ENCODE measurements at places on chromosomes 4 and X.
A peak's percentile ranks its signal among the peaks of the same experiment; 100 is the strongest.

- DNase-seq: no peak
Measured at GRCh38 chr4:34615315-34615714, 1629.0 kb downstream of the ARAP2 start.

DNA sequence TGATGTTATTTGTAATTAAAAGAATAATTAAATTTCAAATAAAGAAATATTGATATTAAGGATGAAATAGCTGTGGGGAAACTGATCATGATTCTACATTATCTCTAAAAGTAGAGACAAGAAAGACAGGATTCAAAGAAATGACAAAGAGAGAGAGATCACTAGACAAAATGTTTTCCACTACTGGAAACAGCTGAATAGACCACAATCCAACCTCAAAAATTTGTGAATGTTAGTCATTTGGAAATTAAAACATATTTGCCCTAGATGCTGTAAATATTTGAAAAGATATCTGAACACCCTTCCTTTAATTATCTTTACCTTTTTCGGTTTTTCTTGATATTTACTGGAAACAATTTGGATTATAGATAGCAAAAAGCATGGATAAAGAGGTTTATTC lies 414.9 kb downstream of the CENPC start:
- DNase-seq: no peak

GRCh38 chrX:10549280-10549679 lies 71.1 kb downstream of the MID1 start:
- DNase-seq: no peak

DNA sequence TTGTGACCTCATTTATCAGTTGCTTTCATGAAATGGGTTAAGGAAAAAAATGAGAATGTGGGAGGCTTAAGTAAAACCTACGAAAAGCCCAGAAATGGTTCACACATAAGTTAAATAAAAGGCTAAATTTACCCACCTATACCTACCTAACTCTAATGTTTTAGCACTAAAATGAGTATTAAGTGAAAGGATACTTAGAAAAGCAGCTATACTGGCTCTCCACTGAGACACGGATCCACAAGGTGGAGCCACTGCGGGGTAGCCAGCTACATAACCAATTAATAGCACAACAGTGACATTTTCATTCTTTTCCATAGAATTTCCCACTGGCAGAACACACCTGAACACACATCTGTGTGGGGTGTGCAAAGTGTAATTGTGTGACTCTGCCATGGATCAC lies 101.9 kb downstream of the MAML3 start:
- no peak for DNase-seq

DNA sequence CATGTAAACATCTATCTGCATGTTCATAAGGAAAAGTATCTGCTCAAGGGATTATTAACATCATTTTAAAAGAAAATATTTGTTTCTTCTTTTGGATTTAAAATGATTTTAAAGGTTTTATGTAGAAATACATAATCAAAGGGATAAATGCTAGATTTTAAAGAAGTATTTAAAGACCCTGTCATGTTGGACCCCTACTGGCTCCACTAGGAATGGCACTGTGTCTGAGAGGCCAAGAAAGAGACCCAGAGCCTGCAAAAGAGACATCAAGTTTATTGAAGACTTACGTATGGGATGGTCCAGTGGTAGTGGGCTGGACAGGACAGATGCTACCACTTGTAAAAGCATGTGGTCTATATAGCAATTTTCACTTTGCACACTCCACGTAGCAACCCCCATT lies 78.7 kb upstream of the PCDH18 start:
- no peak for DNase-seq

DNA sequence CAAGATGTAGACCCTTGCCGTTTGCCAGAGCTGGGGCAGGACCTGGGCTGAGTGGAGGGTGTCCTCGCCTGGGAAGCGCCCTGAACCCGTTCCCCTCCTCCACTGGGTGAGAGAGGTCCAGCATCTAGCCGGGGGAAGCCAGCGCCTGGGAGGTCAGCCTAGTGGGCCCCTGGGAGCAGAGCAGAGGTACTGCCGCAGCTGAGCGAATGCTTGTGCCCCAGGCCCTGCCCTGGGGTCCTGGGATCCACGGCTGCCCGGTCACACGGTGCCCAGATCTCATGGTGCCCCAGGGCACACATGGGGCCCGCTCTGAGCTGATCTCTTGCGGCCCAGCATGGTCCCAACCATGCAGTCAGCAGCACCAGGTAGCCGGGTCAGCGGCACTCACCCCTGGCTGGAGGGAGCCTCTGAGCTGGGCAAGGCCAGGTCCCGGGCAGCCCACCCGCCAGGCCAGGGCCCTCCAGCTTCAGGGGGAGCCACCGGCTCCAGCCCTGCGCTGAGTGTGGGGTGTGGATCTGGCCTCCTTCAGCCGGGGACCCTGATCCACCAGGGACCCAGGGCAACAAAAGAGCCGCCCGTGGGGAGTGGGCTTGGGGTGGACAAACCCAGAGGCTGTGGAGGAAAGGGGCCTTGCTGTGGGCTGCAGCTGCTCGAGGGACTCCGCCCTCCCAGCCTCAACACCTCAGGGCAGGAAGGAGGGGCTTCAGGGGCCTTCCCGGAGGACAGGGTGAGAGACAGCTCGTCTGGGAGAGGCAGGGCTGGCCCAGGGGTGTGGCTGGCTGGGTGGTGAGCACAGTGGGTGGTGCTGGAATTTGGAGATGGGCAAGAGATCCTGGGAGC lies 4.1 kb upstream of the CPLX1 start:
- no peak for DNase-seq

DNA sequence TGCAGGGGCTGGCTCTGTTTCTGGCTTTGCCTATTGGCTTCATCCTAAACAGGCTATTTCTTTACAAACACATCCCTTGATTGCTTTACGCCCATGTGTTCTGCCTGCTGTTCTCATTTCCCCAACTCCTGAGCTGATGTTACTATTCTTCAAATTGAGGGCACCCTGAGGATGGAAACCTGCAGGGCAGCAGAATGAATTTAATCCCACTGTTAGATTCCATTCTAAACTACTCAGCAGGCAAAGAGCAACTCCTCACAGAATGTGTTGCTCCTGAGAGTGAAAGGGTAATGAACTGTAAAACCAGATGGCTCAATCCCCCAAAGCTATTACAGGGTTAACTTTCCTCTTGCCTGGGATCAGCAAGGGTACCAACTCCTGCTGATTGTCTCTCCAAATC lies 75.7 kb downstream of the ANKRD50 start:
- no peak for DNase-seq

GRCh38 chrX:118346258-118347094 lies 570 bp downstream of the WDR44 start:
- DNase-seq: peak; percentile 43

GRCh38 chr4:2923668-2924173 lies 39.5 kb downstream of the NOP14 start:
- no peak for DNase-seq

GRCh38 chr4:2715426-2715825 lies 40.7 kb downstream of the TNIP2 start:
- DNase-seq: no peak

DNA sequence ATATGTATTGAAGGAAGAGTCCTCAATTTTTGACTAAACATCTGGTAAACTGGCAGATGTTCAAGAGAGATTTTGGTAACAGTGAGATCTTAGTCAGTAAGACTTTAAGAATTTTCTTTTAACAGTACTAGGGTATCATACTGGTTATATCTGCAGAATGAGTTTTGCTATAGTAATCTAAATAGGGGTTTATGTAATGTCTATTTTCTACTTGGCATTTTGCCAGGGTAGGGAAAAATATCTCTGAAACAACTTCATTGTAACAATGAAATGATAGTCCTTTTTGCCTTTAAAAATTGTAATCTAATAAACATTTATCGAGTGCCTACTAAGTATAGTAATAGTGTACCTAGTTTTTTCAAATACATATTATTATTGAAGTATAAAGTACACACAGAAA lies 32.1 kb downstream of the XK start:
- no peak for DNase-seq

- DNase-seq: no peak
Measured at GRCh38 chr4:80228460-80228859, 31.2 kb downstream of the PRDM8 start.

- no peak for DNase-seq
Measured at GRCh38 chr4:99507762-99508161, 3.1 kb upstream of the C4orf17 start.

DNA sequence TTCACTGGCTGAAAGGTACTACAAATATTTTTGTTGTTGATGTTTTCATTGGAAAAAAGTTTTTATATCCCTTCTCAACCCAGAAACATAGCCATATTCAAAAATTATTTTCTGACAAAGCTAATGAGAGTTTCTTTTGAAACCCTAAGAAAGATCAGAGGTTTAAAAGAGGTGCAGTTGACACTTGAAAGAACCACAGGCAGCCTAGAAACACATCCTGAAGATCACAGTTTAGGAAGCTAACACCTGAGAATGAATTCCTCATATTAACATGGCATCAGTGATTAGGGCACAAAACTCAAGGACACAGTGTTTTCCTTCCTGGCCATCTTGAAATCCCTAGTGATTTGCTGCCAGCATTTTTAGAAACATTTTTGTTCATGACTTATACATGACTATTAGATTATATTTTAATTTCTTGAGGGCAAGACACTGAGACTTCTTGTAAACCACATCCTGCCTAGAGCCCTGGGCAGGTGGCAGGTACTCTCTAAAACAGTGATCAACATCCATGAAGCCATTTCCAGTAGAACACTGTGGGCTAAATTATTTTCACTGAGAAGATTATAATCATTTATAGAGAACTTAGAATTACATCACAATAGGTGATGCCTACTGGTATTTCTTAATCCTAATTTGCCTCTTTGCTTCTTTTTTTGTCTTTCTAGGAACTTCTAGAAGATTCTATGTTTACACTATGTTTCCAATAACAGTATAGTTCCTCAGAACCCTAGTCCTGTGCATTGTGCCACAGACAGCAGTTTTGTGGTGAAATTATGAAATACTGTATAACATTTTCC lies 80.0 kb downstream of the ARSJ start:
- no peak for DNase-seq

- no peak for DNase-seq
Measured at GRCh38 chr4:726235-726787, 20.7 kb downstream of the PCGF3 start.

DNA sequence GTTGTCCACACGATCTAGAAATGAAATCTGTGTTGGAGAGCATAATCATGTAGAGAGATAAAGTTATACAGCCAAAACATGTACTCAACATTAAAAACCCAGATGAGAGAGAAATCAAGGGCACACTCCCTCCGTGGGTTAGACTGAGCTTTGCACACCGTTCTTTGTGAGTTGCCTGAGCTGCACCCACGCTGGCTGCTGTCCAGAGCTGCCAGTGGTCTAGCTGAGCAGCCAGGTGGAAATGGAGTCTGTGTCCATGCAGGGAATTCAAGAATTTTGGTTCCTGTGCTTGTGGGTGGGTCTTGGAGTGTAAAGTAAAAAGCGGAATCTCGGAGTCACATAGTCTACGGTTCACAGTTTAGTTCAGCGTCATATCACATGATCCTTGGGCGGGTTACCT lies 84.6 kb downstream of the GPR143 start:
- no peak for DNase-seq

DNA sequence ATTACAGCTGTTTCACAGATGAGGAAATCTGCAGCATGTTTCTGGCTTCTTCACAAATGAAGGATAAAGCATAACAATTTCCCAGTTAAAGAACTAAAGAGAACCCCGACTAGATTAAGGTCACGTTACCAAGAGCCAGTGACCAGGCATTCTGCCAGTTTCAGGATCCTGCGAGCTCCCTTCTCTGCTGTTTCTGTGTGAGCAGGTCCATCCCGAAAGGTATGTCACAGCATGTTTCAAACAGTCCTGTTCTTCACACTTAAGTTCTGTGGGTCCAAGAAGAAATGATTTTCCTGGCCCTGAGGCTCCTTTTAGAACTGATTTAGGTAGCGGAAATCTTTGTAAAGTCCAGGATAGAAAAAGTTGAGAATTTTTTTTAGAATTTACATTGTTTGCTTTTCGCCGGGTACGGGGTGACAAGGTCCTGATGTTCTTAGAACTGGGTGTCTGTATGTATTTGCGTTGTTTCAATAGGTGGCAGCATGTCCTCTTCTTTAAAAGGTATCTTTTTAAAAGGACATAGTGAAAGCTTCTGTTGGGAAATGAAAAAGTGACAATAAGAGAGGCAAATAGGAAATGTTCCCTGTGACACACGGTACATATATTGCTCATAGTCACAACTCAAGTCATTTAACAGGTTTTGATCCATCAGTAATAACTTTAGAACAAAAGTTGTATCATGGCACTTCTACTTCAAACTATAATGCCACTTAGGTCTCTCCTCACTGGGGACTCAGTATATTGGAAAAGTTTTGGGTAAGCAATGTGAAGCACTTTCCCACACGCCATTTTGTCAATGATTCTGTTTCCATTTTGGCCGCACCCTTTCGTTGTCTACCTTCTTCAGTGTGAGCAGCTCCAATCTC lies 18.4 kb downstream of the IL21 start:
- peak; percentile 3 for DNase-seq

DNA sequence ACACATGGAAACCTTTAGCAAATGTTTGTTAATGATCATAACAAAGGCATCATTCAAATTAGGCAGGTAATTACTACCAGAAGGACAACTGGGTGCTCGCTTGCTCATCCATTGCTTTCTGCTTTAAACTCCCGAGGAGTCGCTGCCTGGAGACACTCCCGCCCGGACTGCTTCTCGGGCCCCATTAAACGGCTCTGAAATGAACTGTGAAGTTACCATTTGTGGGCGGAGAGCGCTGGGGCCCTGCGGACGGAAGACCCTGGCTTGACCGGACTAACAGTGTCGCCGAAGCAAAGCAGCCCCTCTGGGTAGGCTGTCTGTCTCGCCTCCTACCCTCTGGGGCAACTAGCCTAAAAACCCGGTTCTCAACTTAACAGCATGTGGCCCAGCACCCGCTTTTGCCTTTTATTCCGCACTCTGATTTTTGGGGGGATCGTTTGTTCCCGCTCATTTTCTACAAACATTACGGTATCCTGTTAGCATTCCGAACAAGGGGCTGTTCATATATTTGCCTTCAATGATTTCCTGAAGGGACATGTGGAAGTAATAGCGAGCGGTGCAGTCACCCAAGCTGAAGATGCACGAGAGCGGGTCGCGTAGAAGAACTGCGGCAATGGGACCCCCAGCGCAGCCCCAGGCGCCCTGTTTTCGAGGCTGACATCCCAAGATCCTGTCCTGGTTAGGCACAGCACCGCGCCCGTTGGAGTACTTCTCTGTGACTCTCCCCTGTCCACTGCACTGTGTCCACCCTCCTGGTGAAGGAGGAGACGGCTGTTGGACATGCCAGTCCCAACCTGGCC lies 1.6 kb upstream of the PDGFRA start:
- no peak for DNase-seq

GRCh38 chrX:28398342-28398741 lies 188.9 kb upstream of the IL1RAPL1 start:
- no peak for DNase-seq

GRCh38 chrX:133859860-133860259 lies 125.5 kb downstream of the GPC3 start:
- peak; percentile 76 for DNase-seq

GRCh38 chrX:109902665-109903064 lies 100.2 kb upstream of the TMEM164 start:
- no peak for DNase-seq

GRCh38 chr4:9765091-9765490 lies 16.3 kb upstream of the DRD5 start:
- no peak for DNase-seq

- no peak for DNase-seq
Measured at GRCh38 chrX:153565996-153566580, 32.9 kb downstream of the CCNQ start.

GRCh38 chr4:101500742-101501141 lies 153.4 kb upstream of the PPP3CA start:
- DNase-seq: no peak

Data from NCI-H510A treated with DMSO at 0.1 percent for 48 hours (cell line).